ENCODE measurements at places on chromosomes 6 and 20. TPM values are rescaled to one million over a fixed set of nuclear protein-coding genes. Genes with fewer than 3 reads are reported as not detected.

DNA sequence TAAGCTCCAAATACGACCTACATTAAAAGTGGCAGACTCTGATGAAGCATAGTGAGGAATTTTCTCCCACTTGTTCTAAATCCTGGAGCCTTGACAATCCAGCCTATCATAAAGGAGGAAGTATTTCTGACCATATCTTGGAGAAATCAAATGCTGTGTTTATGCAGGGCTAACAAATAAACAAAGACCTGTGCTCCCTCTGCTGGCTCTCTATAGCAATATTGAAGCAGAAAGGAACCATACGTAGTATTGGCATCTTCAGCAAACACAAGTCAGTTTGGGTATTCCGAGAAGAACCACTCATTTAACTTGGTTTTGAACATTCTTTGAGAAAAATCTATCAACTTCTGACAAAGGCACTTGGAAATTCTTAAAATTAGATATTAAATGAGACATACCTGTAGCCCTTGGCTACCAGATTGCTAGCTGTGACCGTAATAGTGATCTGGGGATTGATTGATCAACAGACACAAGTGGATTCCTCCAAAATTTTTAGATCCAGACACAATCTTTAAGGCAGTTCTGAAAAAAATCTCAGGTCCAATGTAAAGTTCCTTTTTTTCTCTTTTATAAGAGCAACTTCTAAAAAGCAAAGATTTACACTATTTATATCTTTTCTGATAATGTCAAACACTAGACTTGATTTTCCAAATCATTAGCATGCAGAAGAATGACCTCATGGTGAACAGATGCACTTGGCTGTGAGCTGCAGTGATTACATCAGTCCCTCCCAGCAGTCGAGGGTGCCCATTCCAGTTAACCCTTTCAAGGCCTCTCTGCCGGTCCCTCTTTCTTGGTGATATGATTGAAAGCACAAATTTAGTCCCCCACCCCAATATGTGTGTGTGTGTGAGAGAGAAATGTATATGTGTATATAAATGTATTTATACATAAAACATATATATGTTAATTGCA is 40.2 kb downstream of the INSM1 start:
- no peak for DNase-seq

DNA sequence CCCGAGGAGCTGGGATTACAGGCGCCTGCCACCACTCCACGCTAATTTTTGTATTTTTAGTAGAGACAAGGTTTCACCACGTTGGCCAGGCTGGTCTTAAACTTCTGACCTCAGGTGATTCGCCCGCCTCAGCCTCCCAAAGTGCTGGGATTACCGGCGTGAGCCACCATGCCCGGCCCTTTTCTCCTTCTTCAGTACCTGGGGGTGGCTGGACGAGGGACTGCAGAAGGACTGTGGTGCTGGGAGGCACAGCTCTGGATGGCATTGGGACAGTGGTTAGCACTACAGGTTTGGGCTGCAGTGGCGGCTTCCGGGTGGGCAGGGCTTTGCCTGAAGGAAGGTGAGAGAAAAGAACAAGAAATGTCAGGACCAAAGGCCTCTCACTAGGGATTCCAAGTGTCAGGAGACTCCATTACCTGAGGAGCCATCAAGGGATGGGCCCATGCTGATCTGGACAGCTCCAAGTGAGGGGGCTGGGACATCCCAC is 7.4 kb downstream of the ATF6B start:
- no peak for DNase-seq

- no peak for DNase-seq
These were observed 3.3 kb downstream of the PLN start for GRCh38 chr6:118551063-118552053.

DNA sequence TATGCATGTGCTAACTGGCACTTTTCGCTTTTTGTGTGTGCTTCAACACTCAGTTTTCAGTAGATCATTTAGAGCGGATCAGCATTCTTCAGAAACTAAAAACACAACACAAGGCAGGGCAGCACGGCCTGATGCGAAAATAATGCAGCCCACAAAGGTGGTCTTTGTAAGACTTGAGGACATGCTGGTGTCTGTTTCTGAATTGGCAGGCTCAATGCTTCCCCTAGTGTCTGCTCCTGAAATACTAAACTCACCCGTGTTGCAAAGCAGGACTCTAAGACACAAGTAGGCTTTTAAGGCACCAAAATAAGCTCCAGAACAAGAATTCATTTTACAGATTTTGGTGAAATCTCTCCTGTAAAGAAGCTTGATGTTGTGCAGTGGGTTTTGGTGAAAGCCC is 676.5 kb downstream of the TENT5A start:
- no peak for DNase-seq

GRCh38 chr6:128099571-128100197 is 198.8 kb upstream of the THEMIS start:
- DNase-seq, result no peak

GRCh38 chr6:106103728-106104109 is 17.6 kb downstream of the PRDM1 start:
- DNase-seq, result peak; percentile 36

DNA sequence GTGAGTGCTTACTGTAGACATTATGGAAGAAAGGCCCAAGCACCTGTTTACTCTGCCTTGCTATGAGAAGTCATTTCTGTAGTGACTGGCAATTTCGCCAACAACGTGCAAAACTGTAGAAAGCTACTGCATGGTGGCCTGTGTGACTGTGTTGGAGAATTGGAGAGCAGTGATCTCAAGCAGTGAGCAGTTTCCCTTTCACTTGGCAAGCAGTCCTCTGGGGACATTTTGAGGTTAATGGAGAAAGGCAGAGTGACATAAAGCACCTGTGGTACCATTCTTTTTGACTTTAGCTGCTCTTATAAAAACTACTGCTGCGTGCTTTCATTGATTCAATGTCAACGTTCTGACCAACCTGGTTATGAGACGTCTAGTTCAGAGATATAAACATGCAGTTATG is 382.6 kb upstream of the JAG1 start:
- no peak for DNase-seq

DNA sequence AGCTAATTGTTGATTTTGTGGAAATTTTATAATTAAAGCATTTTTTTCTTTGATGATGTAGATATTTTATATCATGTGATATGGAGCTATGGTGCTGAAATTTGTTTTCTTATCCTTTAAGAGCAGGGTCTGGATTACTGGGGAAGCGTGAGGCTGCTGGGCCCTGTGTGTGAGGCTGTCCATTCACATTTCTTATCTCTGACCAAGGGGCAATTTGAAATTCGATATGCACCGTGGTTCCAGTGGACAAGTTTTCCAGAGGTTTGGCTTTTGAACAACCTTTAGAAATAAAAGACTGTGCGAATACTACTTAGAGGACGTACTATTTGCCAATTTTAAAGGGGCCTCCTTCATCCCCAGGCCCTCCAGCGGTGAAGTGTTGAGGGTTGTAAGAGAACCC is 3.7 kb downstream of the ERMARD start:
- DNase-seq, result no peak

DNA sequence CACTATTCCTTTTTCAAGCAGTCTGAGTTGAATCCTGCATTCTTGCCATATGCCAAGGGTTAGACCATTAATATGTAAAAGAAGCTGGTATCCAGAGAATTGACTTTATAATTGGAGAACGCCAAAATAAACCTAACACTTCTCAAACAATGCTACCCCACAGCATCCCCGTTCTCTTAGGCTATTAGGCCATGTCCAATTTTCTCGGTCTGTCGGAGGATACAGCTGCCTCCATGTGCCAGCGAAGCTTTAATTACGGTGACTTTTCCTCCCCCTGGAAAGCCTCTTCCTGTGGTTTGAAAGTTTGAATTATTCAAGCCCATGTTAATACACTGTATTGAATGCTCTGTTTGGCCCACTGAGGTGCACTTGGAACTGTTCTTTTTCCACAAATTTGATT is 60.5 kb downstream of the HS3ST5 start:
- no peak for DNase-seq

DNA sequence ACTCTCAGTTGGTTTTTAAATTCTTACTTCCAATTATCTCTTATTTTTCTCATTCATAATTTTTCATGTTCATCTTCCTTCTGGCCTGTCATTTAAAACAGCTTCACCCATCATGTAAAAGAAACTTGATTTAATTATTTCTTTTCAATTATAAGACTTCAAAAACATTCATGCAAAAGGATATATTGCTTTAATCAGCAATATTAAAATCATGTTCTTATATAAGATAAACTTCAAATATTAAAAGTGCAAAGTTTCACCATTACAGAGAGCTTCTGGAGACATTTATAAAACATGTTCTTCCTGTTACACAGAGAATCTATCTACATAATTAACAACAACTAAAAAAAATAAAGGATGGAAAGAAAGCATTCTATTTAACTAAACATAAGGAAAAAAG is 396.7 kb upstream of the RUNX2 start:
- DNase-seq, result no peak

GRCh38 chr6:138806889-138807288 is 11.0 kb downstream of the ECT2L start:
- no peak for DNase-seq

CCN6 gene
- total RNA-seq, result 0.30 TPM

SLC22A3 gene
- total RNA-seq, result not detected

TMEM170B gene
- 2.2 TPM for total RNA-seq

MEI4 gene
- 0.04 TPM for total RNA-seq

RUNX2 gene
- 4.8 TPM for total RNA-seq

MED20 gene
- 22.3 TPM for total RNA-seq

KIF6 gene
- 0.62 TPM for total RNA-seq

WFDC2 gene
- 0.98 TPM for total RNA-seq

EFCAB8 gene
- 0.56 TPM for total RNA-seq

SAMHD1 gene
- 35.6 TPM for total RNA-seq

Measured in activated naive CD8-positive, alpha-beta T cell treated with anti-CD3 and anti-CD28 coated beads for 36 hours (primary cell).